CD4-positive, alpha-beta T cell treated with Interleukin-6 at 100 ng/mL for 8 hours (primary cell): ENCODE measurements at places on chromosomes 13 and 19.

- DNase-seq, result peak; percentile 13
Observed at GRCh38 chr13:113489549-113490495, 689 bp downstream of the DCUN1D2 start.

DNA sequence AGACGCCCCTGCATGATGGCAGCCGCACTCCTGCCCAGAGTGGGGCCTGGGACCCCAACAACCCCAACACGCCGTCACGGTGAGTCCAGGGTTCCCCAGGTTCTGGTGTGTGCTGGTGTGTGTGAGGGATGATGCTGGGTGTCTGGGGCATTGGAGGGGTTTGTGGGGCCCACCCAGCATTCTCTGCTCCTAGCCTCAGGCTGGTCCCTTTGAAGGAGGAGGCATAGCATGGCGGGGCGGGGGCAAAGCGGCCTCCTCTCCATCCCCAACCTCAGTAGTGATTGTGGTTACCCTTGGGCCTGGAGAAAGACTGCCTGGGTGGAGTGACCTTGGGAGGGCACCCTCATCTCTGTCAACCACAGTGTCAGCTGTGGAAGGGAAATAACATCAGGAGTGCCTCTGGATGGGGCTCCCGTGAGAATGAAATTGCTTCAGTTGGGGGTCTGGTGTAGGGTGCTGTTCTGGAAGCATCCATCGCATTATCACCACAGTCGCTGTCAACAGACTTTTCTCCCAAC, 7.1 kb upstream of the TIMM50 start:
- no peak for DNase-seq

GRCh38 chr13:26895808-26896466, 135.4 kb upstream of the GPR12 start:
- DNase-seq, result no peak

DNA sequence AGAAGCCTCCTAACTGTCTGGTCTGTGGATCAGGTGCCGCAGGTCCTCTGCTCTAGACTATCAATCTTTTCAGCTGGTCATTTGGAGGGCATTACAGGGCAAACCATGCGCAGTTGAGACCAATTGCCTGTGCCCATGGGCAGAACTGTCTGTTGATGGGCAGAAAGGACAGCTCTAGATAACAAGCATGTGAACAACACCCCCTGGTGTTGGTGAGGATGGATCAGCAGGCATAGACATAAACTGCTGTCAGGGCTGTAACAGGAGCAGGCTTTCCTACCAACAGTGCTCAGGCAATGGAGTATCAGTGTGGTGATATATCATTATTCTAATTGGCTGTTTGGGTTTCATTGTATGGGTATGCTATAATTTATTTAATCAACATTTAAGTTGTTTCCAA, 104.7 kb upstream of the KL start:
- no peak for DNase-seq

DNA sequence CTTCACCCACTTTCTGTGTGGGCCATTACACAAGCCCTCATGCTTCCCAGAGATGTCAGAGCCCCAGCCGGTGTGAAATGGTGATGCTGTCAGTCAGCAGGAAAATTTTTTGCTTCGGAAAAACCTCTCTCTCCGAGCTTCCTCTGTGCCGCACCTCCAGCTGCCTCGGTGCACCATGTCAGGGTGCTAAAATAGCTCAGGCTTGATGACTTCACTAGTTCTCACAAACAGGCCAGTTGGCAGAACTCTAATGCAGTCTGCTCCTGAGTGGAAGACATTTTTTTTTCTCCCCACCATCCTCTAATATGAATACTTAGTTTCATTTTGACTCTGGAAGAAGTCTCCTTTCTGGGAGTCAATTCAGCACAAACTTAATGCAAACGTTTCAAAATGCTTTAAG, 71.3 kb downstream of the KLF12 start:
- DNase-seq, result peak; percentile 13

DNA sequence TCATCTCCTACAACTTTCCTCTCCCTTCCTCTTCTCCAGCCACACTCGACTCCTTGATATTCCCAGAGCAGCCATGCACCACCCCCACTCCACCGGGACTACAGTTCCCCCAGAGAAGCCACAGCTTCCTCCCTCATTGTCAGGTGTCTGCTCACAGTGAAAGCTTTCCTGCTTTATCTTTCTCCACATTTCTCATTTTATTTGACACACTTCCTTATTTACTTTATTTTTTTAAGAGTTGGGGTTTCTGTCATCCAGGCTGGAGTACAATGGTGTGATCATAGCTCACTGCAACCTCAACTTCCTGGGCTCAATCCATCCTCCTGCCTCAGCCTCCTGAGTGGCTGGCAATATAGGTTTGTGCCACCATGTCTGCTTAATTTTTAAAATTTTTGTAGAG, 464.6 kb downstream of the MYO16 start:
- DNase-seq, result no peak

GRCh38 chr13:97460004-97460775, 26.2 kb downstream of the RAP2A start:
- DNase-seq, result no peak

GRCh38 chr19:49343123-49343522, 7.9 kb downstream of the CD37 start:
- DNase-seq, result no peak

GRCh38 chr13:39515224-39515714, 87.7 kb downstream of the LHFPL6 start:
- DNase-seq, result no peak

- no peak for DNase-seq
Observed at GRCh38 chr19:13985771-13986347, 20.3 kb downstream of the RFX1 start.

DNA sequence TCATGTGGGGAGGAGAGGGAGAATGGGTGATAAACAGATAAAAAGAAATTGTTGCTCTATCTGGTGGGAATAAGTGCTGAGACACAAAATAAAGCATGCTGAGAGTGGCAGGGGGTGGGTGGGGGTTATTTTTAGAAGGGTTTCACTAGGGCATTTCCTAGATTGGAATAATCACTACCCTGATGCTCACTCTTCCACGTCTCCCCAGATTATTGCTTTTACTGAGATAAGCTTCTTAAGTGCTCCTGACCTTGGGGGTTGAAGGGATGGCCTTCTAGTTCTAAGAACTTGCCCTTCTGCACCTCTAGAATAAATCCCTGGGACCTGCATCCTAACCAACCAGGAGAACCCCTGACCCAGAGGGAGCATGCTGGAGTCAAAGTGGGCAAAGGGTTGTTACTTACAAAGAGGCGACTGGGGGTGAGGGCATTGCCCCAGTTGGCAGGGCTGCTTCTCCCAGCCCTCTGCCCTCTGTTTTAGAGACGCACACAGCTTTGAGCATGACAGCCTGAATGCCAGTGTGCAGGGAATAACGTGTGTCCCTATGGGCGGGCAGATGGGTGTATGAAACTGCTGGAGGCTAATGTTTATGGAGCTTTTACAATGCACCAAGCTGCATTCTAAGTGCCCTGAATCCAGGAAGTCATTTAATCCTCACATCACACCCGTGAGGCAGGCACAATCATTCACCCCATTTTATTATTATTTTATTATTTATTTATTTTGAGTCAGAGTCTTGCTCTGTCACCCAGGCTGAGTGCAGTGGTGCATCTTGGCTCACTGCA, 743 bp downstream of the RDH8 start:
- no peak for DNase-seq

- DNase-seq, result no peak
Observed at GRCh38 chr13:44313674-44314073, 60.0 kb upstream of the SERP2 start.

- DNase-seq, result no peak
Observed at GRCh38 chr13:114164681-114165429, 14.2 kb upstream of the CFAP97D2 start.

GRCh38 chr19:49142866-49143335, 12.3 kb downstream of the HRC start:
- DNase-seq, result peak; percentile 40

- no peak for DNase-seq
Observed at GRCh38 chr19:6271251-6271650, 8.5 kb downstream of the MLLT1 start.
